ENCODE measurements at places on chromosomes 1 and 21.

DNA sequence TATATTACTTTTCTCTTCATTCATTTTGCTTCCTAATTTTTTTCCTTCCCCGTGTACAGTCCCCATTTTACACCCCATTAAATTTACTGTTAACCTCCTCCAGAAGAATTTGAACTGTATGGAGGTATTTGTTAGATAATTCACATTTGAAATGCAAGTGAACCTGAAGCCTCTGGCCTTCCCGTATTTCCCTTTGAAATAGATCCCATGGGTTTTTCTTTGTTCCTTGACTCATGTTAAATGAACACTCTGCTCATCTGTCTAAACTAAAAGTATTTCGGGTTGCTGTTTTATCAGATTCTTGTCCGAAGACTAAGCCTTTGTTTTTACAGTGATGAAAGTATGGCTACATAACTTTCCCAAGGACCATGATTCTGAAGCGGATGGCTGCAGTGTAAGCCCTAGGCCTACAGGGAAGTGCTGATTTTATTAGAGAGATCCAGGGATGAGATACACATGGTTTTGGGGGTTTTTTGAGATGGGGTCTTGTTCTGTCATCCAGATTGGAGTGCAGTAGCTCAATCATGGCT, 187.9 kb downstream of the PATJ start:
- no peak for DNase-seq

- peak; percentile 89 for DNase-seq
These were observed 9.6 kb upstream of the EPS8L3 start for GRCh38 chr1:109773203-109773899.

DNA sequence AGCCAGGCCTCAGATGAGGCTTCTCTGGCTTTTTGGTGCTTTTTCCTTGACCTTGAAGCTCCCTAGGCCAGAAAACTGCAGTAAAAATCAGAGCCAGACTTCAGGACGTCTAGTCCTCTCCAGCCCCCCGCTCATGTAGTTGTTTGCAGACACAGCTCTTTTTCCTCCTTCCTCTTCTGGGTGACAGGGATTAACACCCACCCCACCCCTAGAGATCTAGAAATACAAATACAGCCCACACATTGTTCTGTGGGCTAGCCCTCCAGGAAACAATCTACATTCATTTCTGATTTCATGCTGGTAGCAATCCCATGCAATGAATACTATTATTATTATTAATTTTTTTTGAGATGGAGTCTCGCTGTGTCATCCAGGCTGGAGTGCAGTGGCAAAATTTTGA, 9.9 kb upstream of the CLSTN1 start:
- DNase-seq = no peak

- DNase-seq = peak; percentile 43
These were observed 79.3 kb downstream of the ADARB1 start for GRCh38 chr21:45153358-45154318.

DNA sequence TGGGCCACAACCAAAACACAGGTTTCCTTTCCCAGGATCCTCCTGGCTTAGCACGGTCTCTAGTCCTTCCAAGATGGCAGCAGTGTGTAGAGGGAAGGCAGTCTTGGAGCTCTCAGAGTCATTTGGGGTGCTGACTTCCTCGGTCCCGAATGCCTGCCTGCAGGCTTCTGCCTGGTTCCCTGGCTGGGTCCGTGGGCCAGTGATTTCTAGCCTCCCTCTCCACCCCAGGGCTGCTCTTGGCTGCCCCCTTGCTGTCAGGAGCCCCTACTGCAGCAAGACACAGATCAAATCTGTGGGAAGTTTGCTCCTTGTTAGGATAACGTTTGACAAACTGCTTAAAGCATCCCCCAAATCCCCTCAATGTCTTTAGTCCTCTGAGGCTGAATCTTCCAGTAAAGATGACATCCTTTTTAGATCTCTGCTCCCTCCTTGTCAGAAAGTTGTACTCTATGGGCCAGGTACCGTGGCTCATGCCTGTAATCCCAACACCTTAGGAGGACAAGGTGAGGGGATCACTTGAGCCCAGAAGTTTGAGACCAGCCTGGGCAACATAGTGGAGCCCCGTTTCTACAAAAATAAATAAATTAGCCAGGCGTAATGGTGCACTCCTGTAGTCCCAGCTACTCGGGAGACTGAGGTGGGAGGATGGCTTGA, 272.5 kb downstream of the RRAGC start:
- DNase-seq = peak; percentile 73

DNA sequence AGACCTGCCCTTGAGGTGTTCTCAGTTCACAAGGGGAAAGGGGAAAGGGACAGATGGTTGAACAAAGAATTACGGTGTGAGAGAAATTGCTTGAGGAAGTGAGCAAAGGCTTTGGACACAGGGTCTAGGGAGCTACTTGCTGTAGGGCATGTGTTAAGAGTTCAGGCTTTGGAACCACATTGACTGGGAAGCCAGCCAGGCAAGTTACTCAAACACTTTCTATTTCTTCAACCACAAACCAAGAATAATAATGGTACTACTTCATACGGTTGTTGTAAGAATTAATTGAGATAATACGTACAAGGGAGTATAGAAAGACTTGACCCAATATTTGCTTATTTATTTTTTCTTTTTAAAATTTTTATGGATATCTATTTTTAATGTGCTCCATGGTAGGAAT, 26.6 kb downstream of the AK4 start:
- DNase-seq = peak; percentile 92

DNA sequence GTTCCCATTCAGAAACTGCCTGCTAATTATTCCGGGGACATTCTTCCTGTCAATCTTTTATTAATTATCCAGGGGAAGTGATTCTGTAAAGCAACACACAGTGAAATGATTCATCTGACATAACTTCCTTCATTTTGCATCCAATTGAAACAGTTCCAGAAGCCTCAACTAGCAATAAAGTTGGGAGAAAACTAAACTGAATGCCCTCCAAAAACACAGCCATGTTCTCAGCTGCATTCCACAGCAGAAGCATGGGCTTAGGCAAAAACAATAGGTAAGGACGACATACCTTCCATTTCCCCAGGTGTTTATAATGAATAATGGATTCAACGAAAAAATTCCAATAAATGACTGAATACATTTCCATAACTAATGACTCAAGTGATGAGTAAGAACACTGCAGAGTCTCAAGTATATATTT, 36.9 kb upstream of the TARBP1 start:
- no peak for DNase-seq

DNA sequence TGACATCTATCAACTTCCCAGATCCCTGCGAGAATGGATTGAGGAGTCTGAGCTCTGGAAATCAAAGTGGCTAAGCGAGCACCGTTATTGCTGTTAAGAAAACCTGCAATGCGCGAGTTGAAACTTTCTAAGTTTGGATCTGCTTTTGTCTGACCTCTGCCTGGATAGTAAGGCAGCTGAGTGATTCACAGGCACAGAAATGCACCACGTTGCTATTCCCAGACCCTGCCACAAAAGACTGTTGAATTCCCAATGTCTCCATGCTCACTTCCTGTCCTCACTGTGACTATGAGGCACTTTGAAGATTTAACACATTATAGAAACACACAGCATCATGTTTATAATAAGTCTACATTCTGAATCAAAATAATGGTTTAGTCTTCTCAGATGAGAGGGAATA, 27.1 kb upstream of the CNIH3 start:
- no peak for DNase-seq

- DNase-seq = no peak
These were observed 26.1 kb downstream of the CD58 start for GRCh38 chr1:116544588-116545358.

GRCh38 chr1:3644273-3644672, 5.6 kb downstream of the WRAP73 start:
- no peak for DNase-seq

DNA sequence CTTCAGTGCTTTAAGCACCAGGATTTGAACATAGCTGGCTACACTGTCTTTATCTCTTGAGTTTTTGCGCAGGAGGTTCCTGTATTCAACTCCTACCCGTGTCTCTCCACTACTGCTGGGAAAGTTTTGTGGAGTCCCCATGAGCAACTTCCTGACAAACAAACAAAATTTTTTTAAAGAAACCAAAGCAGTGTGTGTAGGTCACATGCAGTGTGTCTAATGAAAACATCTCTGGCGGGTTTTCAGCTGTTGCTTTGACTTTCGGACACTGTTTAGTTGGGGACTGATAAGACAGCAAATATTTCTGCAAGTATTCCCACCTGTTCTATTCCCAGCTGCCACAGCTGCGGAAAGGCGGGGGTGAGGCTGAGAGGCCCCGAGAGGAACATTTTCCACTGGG, 2.0 kb downstream of the PSEN2 start:
- peak; percentile 28 for DNase-seq

DNA sequence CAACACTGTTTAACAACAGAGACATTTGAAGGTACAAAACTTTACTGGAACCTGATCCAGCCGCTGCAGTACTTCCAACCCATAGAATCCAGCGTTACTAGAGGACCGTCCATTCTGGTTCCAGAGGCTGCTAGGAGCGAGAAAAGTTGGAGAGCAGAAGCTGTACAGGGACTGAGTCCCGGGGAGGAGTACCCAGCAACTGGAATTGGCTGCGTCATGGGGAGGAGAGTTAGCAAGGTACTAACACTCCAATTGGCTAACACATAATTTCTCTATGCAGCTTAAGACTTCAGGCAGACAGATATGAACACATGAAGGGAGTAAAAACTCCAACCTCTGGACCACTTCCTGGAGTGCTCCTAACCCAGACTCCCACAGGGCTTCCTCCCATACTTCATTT, 2.1 kb upstream of the QSOX1 start:
- DNase-seq = no peak

- DNase-seq = no peak
These were observed 5.1 kb upstream of the SPATC1L start for GRCh38 chr21:46189213-46189958.

- peak; percentile 74 for DNase-seq
These were observed 63.4 kb downstream of the CD2 start for GRCh38 chr1:116817582-116818064.

GRCh38 chr1:66723985-66724384, 28.3 kb upstream of the DYNLT5 start:
- DNase-seq = no peak

- no peak for DNase-seq
These were observed 160.9 kb downstream of the TBX15 start for GRCh38 chr1:118827207-118827606.

GRCh38 chr1:36322041-36322785, 1.2 kb downstream of the EVA1B start:
- no peak for DNase-seq

DNA sequence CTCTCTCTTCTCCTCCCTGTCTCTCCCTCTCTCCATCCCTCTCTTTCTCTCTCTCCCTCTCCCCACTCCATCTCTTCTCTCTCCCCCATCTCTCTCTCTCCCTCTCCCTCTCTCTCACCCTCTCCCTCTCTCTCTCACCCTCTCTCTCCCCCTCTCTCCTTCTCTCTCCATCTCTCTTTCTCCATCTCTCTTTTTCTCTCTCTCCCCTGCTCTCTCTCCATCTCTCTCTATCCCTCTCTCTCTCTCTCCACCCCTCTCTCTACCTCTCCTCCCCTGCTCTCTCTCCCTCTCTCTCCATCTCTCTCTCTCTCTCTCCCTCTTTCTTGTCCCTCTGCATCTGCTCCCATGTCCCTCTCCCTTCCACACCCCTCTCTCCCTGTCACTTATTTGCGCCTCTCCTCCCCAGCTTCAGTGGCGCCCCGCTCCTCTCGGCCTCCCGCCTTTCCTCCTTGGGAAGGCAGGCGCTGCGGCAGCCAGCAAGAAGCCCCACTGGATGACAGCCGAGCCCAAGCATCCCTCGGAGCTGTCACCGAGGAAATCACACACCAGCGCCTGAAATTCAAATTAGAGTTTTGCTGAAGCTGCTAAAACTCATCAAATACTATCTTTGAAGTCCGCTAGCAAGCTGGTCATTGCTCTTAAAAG, 15.3 kb upstream of the EPHA8 start:
- no peak for DNase-seq

- DNase-seq = no peak
These were observed 6.8 kb downstream of the YY1AP1 start for GRCh38 chr1:155681776-155682175.

GRCh38 chr1:183094351-183094750, 71.1 kb downstream of the LAMC1 start:
- no peak for DNase-seq

GRCh38 chr1:109264379-109264755, 15.0 kb downstream of the CELSR2 start:
- DNase-seq = no peak

GRCh38 chr1:95850763-95851162, 616.8 kb downstream of the RWDD3 start:
- no peak for DNase-seq

- peak; percentile 85 for DNase-seq
These were observed 210.9 kb upstream of the GALNT2 start for GRCh38 chr1:229856009-229856650.

DNA sequence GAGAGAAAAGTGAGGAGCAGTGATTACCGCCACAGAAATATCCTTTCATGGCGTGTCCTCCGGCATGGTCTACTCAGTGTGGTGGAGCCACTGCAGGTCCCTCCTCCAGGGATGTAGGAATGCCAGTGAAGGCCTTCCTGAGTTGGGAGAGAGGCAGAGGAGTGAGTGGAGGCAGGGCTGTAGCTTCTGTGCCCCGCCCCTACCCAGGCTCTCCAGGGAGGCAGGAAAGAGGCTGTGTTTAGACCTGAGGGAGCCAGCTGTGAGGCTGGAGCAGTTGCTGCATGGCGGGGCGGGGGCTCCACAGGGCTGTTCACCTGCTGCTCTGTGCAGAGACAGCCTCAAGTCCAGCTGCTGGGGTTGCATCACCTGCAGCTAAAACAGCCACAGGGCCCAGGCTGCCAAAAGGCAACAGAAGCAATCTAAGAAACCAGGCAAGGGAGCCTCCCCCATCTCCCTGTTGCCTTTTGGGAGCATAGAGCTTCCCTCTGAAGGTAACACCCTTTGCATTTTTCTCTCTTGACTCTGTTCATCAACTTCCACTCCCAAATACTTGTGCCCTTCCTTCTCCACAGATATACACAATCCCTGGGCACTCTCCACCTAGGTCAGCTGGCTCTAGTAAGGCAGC, 801 bp upstream of the ANXA9 start:
- peak; percentile 32 for DNase-seq

DNA sequence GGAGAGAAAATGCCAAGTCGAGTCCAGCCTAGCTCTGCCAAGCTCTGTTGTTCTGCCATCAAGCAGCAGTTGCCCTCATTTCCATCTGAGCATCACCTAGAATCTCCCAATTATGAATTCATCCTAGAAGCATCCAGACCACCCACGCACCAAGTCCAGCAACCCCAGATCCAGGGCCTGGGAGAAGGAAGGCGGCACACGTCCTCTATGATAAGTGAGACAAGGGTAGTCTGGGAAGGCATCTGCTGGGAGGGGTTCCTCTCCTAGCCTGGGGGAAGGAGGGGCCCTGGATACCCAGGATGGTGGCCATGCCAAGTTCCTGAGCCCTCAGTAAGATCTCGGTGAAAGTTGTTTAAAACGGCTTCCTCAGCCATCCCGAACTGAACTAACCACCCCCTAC, 70.7 kb downstream of the VWA5B1 start:
- DNase-seq = no peak

GRCh38 chr1:180167021-180167701, 12.5 kb downstream of the QSOX1 start:
- no peak for DNase-seq

GRCh38 chr1:1441002-1441888, 5.8 kb downstream of the VWA1 start:
- DNase-seq = peak; percentile 73

GRCh38 chr21:25568246-25568645, 39.0 kb downstream of the MRPL39 start:
- DNase-seq = no peak

- no peak for DNase-seq
These were observed 266.0 kb downstream of the SPATA17 start for GRCh38 chr1:217897100-217897499.

All from OCI-M1 (cell line).